Mesenteric fat pad (tissue), 1 donor: ENCODE measurements at places on chromosomes 4 and X.

GRCh38 chrX:68550193-68550592, 51.3 kb downstream of the YIPF6 start:
- no peak for DNase-seq

DNA sequence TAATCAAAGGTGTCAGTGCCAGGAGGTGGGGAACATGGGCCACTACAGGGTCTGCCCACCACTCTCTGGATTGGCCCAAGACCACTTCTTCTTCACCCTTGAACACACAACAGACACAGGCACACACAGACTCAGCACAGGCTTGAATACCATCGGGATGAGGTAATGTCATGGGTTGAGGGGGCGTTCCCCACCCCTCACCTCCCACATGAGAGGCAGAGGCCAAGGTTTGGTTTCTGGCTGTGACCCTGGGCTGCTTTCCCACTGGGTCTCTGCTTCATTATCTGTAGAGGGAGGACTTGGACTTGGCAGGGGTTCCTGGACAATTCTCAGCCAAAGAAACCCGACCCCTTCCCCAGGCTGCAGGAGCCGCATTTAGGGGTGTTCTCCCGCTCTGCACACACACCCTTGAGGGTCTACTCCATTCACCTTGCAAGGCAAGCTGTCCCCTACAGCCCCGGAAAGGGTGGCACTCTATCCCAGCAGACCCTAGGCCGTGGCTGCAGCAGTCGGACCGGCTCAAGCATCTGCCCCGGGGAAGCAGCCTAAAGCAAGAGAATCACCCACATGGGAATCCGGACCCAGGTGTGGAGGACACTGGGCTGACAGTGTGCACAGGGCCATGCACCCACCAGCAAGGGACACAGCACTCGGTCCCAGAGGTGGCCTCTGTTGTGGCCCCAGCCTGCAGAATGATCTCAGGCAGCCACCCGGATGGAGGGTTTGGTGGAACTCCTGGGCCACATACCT, 62.4 kb downstream of the TRMT44 start:
- no peak for DNase-seq

DNA sequence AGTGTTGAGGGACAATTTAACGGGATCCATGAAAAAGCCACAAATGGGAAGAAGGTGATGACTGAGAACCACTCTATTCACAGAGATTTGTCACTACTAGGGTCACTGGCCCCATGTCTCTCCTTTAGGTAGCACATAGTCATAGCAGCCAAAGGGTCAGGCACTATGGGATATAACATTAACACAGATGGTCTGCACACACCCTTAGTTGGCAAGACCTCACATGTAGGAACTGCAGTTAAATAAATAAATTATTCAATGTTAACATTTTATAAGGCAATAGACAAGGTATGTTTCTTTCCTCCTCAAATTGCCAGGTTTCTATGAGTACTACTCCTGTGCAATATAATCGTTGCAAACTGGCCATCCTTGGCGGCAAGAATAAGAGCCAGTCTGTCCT, 10.9 kb downstream of the RASGEF1B start:
- no peak for DNase-seq

- no peak for DNase-seq
These were observed 1.4 kb downstream of the DDX3X start for GRCh38 chrX:41335198-41335957.

- DNase-seq: no peak
These were observed 42.1 kb upstream of the MAGEA4 start for GRCh38 chrX:151870602-151871001.

- no peak for DNase-seq
These were observed 383.7 kb upstream of the ATOH1 start for GRCh38 chr4:93444860-93445259.

DNA sequence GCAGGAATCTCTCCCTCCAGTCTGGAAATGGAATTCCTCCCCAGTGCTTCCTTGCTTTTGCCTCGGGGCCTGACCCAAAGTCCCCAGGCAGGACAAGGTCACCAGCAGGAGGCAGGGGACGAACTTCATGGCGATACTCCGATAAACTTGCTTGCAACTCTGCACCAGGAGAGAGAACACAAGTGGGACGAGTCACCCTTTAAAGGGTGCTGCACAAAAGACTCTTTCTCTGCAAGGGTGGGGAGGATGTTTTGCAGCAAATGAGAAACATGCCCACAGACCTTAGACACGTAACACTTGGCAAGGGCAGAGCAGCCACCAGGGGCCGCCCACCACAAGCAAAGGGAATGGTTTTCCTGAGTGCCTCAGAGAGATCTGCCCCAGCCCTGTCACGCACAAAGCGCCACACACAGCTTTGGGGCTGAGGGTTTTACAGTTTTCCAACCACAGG, at the start of gene FGFBP2:
TSS of gene FGFBP2 (minus strand) at position 175 of the 451 bp plus-strand sequence. CDS start at position 129, 46 bp downstream.
- no peak for DNase-seq

- no peak for DNase-seq
These were observed 431.3 kb downstream of the KCNIP4 start for GRCh38 chr4:21517126-21517859.

DNA sequence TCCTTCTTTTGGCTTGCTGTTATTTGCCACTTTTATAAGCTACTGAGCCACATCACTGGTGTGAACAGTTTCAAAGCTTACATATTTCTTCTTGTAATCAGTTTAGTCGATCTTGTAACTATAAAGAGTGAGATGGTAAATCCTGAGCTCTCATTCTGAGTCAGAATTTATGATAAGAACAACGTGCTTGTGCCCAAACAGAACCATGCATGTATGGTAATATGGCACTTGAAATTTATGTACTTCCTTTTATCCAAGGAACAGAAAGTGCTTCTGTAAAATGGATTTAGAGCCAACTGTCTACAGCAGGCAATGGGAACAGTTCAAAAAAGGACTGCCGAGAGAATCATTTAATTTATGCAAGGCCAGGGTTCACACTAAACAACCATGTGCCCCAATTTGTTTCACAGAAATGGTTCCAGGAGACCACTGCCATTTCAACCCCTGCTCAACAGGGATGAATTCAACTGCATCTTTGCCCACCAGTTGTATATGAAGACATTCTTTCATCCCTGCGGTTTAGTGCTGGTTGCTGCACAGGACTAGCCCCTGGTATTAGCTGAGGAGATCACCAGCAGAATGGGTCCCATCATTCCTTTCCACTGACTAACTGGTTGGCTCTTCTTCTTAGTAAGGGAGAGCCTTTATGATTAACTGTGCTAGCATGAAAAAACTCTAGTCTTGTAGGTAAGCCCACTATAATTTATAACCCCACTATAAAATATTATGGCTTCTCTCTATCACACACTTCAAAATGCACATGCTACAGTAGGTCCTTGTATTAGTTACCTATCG, 162.9 kb upstream of the PGRMC2 start:
- DNase-seq: no peak

DNA sequence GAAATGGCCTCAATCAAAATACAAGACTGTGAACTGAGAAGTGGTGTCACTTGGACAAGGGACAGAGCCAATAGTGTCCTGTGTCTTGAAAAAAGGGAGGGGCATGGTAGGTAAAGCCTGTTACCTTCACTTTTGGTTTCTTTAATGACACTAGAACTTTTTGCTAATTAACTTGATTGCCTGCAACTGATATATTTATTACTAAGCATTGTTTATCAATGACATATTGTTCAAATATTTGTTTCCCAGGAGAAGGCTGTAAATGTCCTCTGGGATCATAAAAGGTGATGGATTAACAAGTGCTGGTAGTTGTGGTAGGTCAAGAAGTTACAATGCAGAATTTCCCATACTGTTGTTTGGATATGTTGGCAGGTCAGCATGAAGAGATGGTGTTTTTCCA, 93.8 kb upstream of the SCML1 start:
- no peak for DNase-seq

GRCh38 chr4:74218201-74218600, 60.3 kb downstream of the MTHFD2L start:
- no peak for DNase-seq

DNA sequence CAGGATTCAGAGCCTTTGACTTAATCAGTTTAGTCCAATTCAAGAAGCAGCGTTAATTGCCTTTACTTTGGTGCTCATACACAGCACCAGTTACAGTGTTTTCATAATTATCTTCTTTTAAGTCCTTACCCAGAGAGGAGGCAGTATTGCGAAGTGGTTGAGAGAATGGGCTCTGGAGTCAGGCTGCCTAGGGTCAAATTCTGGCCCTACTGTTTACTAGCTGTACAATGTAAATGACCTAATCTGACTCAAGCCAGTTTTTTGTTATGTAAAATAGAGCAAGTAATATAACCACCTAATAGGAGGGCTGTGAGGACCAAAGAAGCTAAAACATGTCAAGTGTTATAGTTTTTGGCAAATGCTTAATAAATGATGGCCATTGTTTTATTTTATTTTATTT, 27.6 kb downstream of the WDR44 start:
- DNase-seq: no peak

DNA sequence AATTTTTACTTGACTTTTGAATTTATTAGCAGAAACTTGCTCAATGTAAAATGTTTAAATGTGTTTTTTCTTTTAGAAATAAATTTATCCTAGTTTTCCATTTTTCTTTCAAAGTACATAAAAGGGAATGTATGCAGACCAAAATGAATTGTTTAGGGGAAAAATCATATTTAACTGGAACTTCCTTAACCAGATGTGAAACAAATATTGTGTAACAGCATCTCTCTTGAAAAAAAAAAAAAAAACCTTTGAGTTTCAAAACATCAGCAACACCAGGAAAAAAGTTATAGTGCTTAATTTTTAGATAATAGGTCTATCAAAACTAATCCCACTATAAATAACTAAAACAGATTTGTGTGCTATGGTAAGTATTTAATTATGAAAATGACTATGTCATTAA, 14.5 kb upstream of the CCNA2 start:
- DNase-seq: no peak
